ENCODE measurements at places on chromosomes 12 and 14.

GRCh38 chr14:103118018-103118662, 5.1 kb upstream of the TNFAIP2 start:
- DNase-seq = no peak

DNA sequence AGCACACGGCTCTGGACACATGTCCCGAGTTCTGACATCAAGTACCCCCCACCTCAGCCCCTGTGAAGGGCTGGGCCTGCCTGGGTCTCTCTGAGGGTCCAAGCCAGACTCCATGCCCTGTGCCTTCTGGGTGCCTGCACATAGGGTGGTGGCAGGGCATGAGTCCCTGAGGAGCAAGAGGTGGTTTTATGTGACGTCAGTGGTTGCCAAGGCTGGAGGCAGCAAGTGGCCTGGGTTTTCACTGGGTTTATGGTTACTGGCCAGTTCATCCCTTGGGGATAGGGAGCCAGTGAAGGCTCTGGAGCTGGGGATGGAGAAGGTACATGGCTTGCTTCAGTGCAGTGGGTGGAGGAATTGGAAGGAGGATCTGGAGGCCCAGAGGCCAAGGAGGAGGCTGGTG, 51.1 kb upstream of the EML1 start:
- no peak for DNase-seq

GRCh38 chr14:69980457-69981425, 101.5 kb downstream of the SMOC1 start:
- DNase-seq = peak; percentile 53

GRCh38 chr14:67736771-67737170, 35.1 kb downstream of the RDH12 start:
- no peak for DNase-seq

DNA sequence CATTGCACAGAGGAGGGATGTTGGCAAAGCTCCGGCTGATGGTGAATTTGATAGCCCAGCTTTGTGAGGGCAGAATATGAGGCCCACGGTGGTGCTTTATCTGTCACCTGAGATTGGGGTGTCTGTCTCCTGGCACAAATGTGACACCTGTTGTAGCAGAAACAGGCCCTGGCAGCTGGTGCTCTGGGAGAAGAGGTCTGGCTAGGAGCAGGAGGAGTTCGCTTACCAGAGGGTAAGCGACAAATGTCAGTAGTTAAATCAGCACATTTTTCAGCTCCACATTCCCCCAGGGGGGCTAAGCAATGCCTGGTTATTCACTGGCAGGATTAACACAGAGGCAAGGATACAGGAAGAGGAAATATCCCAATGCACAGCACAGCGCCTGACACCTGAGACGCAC, 71.1 kb downstream of the B4GALNT3 start:
- DNase-seq = no peak

DNA sequence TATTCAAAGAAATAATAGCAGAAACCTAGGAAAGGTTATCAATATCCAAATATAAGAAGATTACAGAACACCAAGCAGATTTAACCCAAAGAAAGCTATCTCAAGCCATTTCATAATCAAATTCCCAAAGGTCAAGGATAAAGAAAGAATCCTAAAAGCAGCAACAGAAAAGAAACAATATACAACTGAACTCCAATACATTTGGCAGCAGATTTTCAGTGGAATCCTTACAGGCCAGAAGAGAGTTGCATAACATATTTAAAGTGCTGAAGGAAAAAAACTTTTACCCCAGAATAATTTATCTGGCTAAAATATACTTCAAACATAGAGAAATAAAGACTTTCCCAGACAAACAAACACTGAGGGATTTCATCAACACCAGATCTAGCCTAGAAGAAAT, 54.3 kb downstream of the DENND5B start:
- DNase-seq = no peak

DNA sequence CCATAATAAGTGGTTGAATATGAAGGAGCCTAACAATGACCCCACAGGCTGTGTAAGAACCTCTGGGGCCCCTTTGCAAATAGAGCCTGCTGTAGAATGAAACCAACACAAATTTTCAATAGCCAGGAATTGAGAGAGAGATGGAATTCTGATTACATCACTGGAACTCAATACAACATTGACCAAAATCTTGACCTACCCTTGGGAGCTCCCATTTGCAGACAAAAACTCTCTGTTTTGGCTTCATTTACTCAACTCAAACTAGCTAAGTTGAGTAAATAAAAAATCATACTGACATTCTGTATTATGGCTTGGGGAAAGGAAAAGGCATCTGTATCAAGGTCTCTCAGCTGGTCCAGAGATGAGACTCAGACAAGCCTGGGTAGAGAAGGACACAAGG, 91.0 kb downstream of the TBX3 start:
- DNase-seq = no peak

DNA sequence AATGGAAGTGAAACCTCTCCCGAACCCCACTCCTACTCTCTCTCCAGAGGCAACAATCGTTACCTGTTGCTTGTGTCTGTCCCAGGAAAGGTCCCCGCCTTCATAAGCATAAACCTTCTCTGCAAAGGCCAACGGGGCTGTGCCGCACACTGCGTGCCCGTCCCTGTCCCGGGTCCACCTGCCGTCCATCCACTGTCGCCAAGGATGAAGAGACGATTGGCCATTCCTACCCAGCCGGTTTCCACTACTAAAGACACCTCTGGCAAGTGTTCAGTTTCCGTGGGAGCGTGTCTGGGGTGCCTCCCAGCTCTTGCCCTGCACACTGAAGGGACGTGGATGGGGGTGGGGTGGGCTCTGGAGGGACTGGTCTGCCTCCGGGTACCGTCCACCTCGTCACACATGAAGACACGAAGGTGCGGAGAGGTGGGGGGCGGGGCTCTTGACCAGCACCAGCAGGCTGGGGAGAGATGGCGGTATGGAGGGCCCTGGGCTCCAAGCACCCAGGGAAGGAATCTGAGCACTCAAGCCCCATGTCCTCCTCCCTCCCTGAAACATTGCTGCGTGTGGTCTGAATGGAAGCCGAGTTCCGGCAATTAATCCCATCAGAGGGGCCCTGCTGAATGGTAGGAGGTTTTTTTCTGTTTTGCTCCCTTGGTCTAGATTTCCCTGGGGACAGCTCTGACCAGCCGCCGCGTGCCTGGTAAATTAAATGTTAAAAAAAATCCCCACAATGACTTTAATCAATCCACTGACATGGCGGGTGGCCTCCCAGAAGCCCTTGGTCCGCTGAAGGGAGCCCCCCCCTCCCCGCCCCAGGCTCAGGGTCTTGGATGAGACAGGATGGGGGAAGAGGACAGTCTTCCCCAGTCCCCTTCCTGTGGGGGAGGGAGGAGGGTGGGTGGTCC, 4.1 kb upstream of the KIF26A start:
- DNase-seq = no peak

GRCh38 chr14:100653409-100653808, 66.2 kb upstream of the BEGAIN start:
- no peak for DNase-seq

DNA sequence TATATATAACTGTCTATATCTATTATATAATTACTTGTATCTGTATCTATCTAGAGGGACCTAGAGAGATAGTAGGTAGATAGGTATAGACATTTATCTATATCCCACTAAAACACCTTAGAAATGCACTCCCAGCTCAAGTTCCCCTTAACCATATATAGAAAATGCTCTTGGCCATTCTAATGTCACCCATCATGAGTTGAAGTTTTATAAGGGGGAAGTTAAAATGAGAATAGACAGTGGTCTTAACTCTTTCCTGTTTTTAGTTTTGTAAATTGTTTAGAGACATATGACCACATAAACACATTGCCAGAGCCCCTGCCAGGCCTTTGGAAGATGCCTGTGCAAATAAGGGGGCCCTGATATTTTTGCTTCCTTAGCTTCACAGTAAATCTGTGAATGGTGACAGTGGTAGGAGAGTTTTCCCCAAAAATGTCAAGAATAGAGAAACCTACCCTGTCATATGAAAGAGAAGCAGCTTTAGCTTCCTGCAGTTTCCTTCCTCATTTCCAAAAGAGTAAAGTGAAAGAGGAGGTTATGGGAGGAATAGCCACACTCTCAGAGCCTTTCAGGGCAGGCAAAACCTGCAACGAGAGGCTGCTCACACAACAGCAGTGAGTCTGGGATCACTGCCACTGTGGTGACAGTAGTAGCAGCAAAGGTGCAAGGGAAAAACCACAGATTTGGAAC, 45.5 kb downstream of the MGST1 start:
- DNase-seq = no peak

All from small intestine (tissue), 16 donors.